ENCODE measurements at places on chromosomes 1 and 21.

GRCh38 chr1:7994827-7995226, 31.3 kb downstream of the ERRFI1 start:
- no peak for DNase-seq

GRCh38 chr1:117580882-117581281, 25.0 kb upstream of the TENT5C start:
- no peak for DNase-seq

- no peak for DNase-seq
Observed at GRCh38 chr1:116671912-116672311, 4.4 kb upstream of the IGSF3 start.

DNA sequence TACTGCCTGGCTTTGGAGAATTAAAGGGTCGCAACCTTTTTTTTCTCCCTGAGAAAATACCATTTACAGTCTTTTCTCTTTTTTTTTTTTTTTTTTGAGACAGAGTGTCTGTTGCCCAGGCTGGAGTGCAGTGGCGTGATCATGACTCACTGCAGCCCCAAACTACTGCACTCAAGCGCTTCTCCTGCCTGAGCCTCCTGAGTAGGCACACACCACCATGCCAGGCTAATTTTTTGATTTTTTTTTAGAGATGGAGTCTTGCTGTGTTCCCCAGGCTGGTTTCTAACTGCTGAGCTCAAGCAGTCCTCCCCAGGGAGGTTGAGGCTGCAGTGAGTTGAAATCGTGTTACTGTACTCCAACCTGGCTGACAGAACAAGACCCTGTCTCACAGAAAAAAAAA, 24.6 kb downstream of the UBE4B start:
- DNase-seq, result no peak

GRCh38 chr21:28025111-28025510, 967.6 kb downstream of the LTN1 start:
- no peak for DNase-seq

DNA sequence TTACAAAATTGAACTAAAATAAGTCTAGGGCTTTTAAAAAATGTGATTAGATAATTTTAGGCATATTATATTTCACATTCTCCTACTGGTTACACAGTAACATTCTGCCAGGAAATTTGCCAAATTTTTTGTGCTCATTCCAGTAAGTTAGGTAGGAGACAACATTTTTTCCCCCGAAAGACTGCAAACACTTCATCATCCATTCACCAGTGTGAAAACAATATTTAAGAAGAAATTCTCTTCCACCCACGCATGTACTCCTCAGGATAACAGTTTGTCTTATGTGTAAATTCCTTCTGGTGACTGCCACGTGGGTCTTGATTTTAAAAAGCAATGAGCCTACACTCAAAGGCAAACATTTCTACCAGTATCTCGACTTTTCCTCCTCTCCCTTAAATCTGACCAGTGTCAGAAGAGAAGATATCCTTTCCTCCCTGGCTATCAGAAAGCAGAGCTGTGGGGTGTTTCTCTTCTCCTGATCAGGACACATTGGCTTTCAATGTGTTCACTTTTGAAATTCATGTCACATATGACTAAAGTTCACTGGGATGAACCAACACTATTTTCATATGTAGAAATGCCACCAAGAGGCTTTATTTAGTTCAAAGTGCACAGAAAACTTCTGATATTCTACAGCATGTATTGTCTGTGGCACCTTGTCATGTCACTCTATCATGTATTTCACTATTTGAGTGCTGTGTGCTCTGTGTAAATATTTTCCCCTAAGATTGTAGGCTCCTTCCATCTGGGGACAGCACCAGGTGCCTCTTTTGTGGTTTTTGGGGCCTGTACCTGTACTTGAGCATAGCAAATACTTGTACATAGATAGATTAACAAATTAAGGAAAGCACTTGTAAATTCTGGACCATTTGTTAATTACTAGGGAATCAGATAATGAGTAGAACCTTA, 38.6 kb downstream of the LHX9 start:
- DNase-seq, result no peak

DNA sequence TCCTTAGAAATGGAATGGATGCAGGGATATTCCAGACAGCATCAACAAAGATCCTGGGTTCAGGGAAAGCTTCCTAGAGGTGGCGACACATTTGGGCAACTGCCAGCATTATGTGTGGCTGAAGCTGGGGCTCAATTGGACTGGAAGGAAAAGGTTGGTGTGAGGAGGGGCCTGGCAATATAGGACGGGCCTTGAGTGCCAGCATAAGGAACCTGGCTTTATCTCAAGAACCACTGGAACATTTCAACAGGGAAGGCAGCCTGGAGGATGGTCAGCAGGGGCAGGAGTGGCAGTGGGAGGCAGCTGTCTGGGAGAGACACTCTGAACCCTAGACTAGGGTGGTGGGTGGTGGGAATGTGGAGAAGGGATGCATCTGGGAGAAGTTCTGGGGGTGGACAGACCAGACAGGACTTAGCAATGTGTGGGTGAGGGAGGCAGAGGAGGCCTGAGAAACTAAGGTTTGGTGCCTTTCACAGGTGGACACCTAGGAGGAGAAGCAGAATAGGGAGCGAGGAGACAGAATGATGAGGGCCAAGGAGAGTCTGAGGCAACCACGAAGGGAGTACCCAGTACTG, 3.5 kb downstream of the SH3BGRL3 start:
- no peak for DNase-seq

- DNase-seq, result no peak
Observed at GRCh38 chr1:151713874-151714273, 2.7 kb downstream of the CELF3 start.

- no peak for DNase-seq
Observed at GRCh38 chr1:150798525-150798924, 9.5 kb downstream of the CTSK start.

- DNase-seq, result no peak
Observed at GRCh38 chr1:59514061-59514909, 217.4 kb downstream of the FGGY start.

Measured in activated CD8-positive, alpha-beta memory T cell treated with anti-CD3 and anti-CD28 coated beads for 48 hours (primary cell).